Left colon (tissue), 2 donors: ENCODE measurements at places on chromosomes 3 and 15. TPM values are rescaled to one million over a fixed set of nuclear protein-coding genes. Genes with fewer than 3 reads are reported as not detected.

Gene IMPG2
- total RNA-seq: not detected

Gene SCN11A
- 0.61 TPM for total RNA-seq

Gene SLC6A20
- total RNA-seq: 11.8 TPM

Gene GPR87
- not detected for total RNA-seq

Gene MTFMT
- total RNA-seq: 20.7 TPM

Gene RAB5A
- 75.5 TPM for total RNA-seq

Gene TCAIM
- total RNA-seq: 22.2 TPM

Gene TMEM266
- total RNA-seq: not detected

Gene PCOLCE2
- total RNA-seq: 2.6 TPM

Gene APEH
- 182 TPM for total RNA-seq

Gene ZKSCAN7
- total RNA-seq: 1.1 TPM

Gene CACNA2D3
- total RNA-seq: 0.24 TPM

Gene MUC4
- total RNA-seq: 114 TPM

Gene PAQR5
- total RNA-seq: 62.3 TPM

Gene ACKR4
- 0.67 TPM for total RNA-seq

Gene LRRN1
- total RNA-seq: 0.56 TPM

Gene PRSS50
- not detected for total RNA-seq

Gene PLA2G4D
- total RNA-seq: 0.31 TPM

Gene KNL1
- 8.0 TPM for total RNA-seq

Gene GP9
- 0.39 TPM for total RNA-seq

Gene NANOGP8
- total RNA-seq: 0.34 TPM

Gene AADAC
- total RNA-seq: not detected

Gene PLCB2
- 11.2 TPM for total RNA-seq

Gene ATP8B4
- 5.9 TPM for total RNA-seq

Gene C3orf49
- total RNA-seq: not detected

Gene CAMP
- total RNA-seq: 0.40 TPM

Gene GHSR
- not detected for total RNA-seq

Gene CCR4
- 0.15 TPM for total RNA-seq

Gene EEF1AKMT4
- total RNA-seq: 5.3 TPM

Gene SLITRK3
- 0.61 TPM for total RNA-seq

Gene SERINC4
- not detected for total RNA-seq

Gene B3GALNT1
- total RNA-seq: 1.4 TPM

Gene FEZF2
- total RNA-seq: not detected

Gene CACNA1D
- total RNA-seq: 19.3 TPM

Gene CCR9
- 0.12 TPM for total RNA-seq

Gene ENTPD3
- 4.2 TPM for total RNA-seq

Gene DUOXA2
- total RNA-seq: 4.9 TPM

Gene PRR20G
- not detected for total RNA-seq

Gene NLGN1
- total RNA-seq: 0.98 TPM

Gene COL6A5
- not detected for total RNA-seq

Gene CDHR4
- 0.20 TPM for total RNA-seq

Gene PSTPIP1
- 1.6 TPM for total RNA-seq
